ENCODE measurements at places on chromosomes 16 and 17.

GRCh38 chr17:36600465-36600864, 918 bp upstream of the MRM1 start:
- no peak for DNase-seq

- DNase-seq = no peak
Observed at GRCh38 chr17:29016345-29017210, 10.7 kb upstream of the SEZ6 start.

DNA sequence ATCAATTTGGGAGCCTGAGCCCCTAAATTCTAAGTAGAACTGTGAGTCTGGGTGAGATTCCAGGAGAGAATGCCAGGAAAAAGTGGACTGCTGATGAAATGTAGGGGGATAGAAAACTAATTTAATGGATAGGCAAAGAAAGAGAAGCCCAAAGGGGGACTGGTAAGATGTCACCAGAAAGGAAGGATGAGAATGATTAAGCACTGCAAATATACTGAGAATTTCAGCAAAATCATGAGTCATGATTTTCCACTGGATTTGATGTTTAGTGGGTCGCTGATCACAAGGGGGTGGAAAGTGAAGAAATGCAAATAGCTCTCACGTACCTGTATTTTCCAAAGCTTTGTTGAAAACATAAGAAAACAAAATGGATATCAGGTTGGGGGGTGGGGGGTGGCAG, 201.8 kb downstream of the SLC39A11 start:
- DNase-seq = no peak

GRCh38 chr16:61644736-61645135, 391.5 kb downstream of the CDH8 start:
- no peak for DNase-seq

DNA sequence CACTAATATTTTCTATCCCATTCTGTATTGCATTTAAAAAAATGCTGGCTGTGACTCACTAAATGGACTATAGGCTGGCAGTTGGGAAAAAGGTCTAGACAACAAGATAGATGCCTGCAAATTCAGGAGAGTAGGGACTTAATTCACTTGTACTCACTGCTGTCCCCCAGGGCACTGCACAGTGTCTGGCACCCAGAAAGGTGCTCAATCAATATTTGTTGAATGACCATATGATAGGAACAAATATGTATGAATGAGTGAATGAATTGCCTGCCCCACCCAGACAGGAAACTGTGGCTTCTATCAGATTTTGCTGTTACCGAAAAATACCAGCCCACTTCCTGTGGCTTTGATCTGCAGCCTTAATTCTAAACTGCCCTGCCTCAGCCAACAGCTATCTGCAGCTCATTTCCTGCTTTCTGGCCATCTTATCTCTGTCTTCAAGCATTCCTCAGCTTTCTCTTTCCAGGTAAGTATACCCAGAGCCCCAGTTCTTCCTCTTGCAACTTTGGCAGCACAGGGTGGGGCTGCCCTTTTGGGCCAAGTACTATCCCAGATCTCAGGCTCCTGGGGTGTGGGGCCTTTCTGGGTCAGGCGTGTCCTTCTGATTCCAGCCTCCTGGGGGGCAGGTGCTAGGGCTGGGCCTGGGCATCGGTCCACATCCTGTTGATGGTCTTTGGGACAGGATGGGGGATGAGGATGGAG, 15.3 kb upstream of the TNS4 start:
- DNase-seq = no peak

DNA sequence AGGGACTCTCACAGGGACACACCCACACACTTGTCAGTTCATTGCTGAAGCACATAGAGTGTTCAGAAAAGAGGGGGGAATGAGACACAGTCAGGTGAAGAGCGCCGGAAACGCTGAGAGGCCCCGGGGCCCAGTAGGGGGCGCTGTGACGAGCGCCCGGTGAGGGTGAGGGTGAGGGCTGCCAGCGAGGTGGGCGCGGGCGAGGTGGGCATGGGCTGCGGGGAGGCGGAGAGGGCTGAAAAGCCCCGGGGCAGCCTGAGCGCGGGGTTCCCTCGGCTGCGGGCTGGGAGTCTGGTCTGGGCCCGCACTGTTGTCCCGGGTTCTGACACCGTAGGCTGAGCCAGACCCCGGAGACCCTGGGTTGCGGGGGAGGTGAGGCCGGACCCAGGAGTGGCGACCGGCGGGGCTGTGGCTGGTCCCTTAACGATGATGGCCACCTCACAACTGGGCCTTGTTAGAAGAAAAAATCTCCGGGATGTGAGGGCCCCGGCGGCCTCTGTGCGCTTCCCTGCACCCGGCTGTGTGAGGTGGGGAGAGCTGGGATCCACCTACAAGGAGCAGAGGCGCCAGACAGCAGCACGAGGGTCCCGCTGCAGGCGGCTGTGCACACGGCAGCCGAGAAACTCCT, 91.4 kb downstream of the C16orf78 start:
- no peak for DNase-seq

DNA sequence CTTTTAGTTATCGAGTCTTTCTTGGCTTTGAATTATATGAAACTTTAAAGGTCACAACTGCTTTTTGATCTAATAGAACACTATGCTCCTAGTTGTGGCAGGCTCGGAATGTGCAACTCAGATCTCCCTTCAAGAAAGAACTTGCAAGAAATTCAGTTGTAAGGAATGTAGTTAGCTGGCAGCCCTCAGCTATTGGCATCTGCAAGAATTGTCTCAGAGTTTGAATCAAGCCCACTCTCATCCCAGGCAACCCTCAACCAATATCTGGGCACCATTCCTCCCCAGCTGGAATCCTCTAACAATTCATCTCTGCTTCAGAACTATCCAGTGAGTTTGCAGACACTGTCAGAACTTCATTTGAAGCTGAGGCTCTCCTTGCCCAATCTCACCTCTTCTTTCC, 447.2 kb downstream of the KIF2B start:
- no peak for DNase-seq

DNA sequence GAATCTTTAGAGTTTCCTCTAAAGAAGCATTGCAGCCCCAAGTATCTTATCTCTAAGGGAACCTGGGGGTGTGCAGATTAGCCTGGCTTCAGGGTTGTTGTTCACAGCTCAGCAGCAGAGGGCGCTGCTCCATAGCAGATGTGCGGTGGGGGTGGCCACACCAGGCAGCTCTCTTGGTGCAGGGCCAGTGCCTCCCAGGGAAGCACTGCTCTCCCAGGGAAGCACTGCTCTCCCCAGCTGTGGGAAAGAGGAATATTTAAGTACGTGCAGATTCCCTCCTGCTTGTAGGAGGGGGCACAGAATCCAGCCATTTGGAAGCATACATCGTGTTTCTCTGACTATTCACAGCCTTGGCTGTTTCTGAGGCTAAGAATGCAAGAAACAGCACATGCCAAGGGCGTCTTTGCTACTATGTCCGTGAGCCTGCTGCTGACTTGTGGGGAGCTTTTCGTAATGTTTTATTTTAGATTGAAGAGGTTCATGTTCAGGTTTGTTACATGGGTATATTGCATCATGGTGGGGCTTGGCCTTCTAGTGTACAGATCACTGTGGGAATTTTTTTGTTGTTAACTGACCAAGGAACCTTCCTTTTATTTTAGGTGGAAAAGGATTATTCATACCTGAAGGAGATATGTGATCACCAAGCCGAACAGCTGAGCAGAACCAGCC, 217.8 kb downstream of the SPECC1 start:
- no peak for DNase-seq

DNA sequence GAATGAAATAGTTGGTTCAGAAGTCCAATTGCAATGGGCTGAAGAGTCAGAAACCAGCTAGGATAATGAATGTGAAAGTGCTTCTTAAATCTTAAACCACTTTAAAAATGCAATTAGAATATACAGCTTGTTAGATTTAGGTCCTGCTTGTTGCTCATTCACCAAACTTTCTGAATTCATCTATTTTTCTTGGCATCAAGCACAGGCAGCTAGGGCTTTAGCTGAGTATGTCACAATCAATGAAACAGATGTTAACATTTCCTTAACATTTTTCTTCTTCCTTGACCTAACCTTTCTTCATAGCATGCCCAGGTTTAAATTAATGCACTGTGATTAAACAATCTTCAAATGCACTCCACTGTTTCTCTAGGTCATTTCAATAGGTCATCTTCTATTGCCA, 14.4 kb downstream of the KIF2B start:
- DNase-seq = no peak

DNA sequence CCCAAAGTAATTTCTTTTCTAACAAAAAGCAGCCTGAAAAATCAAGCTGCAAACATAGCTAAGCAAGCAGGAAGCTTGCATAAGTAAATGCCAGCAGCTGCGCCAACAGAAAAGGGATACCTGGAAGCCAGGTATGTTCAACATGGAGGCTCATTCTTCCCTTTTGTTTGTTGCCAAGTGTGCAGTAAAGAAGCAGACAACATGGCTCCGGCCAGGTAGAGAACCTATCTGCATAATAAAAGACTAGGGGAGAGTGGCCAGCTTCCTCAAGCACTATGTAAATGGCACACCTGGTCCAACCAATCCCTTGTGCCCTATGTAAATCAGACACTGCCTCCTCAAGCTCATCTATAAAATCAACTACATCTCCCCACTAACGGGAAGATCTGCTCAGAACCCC, 1407.0 kb downstream of the CDH11 start:
- DNase-seq = no peak

- DNase-seq = no peak
Observed at GRCh38 chr16:8958344-8959167, 5.2 kb downstream of the USP7 start.
